Right cardiac atrium (tissue), 5 donors: ENCODE measurements at places on chromosomes 2 and 18. TPM values are rescaled to one million over a fixed set of nuclear protein-coding genes. Genes with fewer than 3 reads are reported as not detected.

DNA sequence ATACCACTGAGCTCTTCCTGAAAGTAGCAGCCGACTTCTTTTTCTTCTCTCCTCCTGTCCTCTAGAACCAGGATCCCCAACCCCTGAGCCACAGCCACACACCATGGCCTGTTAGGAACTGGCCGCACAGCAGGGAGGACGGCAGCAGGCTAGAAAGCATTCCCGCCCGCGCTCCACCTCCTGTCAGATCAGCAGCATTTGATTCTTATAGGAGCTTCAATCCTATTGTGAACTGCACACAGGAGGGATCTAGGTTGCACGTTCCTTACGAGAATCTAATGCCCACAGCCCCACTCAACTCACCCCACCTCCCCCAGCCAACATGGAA is 179.1 kb upstream of the SH3BP4 start:
- DNase-seq, result no peak

DNA sequence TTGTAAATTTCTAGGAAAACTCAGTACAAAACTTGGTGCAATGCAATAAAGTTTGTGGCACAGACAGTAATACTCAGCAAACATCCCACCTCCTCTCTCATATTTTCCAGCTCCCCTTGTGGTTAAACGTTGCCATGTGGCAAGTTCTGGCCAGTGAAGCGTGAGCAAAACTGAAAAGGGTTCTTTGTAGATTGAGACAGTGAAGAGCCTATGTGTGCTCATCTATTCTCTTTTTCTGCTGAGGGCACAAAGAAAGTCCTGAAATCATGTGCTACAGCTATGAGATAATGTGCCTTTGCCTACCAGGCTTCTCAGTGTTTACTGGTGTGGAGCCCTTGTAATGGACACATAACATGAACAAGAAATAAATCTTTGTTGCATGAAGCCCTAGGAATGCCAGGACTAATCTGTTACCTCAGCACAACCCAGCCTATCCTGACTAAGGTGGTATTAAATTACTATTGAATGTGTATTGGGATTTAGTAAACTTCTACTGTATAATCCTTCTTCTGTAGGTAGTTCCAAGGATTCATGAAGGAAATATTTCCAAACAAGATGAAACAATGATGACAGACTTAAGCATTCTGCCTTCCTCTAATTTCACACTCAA is 13.0 kb upstream of the TYMS start:
- no peak for DNase-seq

- DNase-seq, result no peak
These were observed 188.6 kb upstream of the CDH19 start for GRCh38 chr18:66792466-66792865.

DNA sequence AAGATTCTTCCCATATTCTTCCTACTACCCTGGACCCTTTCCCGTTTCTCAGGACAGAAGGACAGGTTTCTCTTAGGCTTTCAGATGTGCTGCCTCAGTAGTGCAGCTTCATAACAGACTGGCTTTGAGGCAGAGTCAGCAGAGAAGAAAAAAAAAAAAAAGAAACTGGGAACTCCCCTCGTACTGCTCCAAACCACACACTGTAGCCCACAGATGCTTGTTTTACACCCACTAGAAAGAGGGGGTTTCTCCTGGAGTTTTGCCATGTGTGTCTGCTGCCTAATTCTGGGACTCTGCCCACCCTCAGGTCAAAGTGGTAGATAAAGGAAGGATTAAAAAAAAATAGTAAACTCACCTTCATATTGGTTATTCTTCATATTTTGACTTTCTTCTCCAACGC is 95.9 kb downstream of the NCOA1 start:
- no peak for DNase-seq

DNA sequence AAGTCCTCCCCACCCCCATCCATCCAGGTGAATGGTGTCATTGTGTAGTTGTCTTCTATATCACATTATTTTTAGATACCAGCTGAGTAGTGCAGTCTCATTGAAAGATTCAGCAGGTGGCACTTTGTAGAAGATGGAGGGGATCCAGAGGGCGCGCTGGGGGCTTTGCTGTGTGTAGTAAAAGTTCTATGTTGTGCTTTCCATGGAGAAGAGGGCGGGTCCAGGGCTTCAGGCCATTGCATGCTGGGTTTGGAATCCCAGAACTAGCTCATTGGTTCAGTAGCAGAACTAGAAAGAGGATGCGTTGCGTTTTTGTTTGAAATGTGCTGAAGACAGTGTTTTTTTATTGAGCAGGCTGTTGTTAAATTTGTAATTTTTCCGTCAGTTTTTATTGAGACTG is 120.0 kb downstream of the MAP4K4 start:
- no peak for DNase-seq

GRCh38 chr2:128332091-128332634 is 13.5 kb upstream of the HS6ST1 start:
- no peak for DNase-seq

DNA sequence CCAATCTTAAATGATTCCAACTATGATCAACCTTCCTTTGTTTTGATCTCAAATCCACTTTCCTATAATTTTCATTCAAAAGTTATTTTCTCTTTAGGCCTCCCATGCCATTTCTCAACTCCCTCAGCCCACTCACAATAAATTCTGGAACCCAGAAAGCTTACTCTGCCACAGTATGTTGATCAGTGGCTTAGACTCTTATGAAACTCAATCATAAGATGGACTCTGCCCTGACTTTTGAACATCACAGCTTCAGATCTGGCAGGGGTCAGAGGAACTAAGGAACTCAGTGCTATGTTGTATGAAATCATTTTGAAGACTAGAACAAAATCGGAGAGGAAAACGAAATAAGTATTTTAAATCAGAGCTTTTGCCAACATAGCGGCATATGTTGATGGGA is 59.8 kb upstream of the LGALSL start:
- DNase-seq, result no peak

DNA sequence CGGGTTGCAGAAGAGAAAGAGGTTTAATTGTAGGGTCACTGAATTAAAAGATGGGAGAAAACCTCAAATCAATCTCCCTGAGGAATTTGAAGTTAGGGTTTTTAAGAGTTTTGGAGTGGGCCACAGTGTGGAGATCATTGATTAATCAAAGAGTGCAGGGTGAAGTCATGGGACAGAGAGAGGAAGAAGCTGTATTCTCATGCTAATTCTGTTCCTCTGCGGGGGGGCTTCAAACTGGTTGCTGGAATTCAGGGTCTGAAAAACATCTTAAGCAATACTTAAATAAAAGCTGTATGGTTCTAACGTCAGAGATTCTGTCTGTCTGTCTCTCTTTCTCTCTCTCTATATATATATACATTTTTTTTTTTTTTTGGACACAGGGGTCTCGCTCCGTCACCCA is 169.8 kb upstream of the SPATS2L start:
- no peak for DNase-seq

GRCh38 chr2:205001300-205001966 is 456.2 kb downstream of the PARD3B start:
- no peak for DNase-seq

DNA sequence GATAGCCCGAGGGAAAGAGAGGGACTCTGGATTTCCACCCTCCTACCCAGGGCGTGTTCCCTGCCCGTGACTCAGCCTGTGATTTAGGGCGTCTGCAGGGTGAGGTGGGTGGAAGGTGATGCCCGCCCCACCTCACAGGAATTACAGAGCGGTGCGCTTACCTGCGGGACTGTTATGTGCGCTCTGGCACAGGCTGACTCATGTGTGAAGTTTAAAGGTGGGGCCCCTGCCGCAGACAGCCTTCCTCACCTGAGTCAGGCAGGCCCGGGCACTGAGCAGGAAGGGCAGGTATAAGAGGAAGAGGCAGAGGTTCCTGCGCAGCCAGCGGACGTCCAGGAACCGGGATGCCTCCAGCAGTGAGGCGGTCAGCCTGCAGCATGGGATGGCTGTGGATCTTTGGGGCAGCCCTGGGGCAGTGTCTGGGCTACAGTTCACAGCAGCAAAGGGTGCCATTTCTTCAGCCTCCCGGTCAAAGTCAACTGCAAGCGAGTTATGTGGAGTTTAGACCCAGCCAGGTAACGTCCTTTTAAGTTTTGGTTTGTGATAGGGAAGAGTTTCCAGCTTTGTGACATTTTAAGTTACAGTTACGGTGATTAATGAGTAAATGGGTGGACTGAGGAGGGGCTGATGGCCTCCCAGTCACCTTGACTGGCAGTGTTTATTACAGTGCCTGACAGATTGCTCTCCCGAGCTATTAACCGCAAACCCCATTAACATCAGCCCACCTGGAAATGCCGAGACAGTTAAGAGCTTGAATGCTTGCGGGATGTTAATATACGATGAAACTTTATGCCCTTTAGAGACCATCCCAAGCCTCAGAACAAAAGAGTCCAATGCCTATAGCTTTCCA is 141.6 kb upstream of the TTC39C start:
- no peak for DNase-seq

DNA sequence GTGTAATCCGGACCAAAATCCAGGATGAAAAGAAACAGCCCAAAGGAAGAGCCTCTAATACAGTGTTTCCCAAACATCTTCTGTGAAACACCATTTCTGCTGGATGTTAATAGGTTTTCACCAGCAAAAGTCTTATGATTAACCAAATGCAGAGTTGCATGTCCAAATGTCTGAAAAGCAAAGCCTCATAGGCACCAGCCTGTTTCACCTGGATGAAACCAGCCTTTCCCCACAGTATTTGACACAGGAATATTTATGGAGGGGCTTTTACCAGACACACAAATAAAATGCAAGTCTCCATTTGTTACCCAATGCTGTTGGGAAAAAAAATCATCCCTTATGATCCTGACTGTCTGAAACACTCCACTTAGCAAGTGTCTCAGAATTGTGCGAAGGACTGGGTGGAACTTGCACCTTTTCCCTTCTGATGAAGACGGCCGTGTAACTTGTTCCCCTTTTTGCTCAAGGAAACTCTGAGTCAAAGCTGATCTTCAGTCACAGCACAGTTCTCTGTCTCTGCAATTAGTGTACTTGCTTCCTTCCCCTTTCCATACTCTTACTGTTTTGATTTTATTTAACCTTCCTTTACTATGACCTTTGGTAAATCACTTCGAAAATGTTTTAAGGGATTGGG is 70.3 kb upstream of the IL1R2 start:
- DNase-seq, result no peak

- no peak for DNase-seq
These were observed 36.1 kb upstream of the MYO3B start for GRCh38 chr2:170141865-170142264.

DNA sequence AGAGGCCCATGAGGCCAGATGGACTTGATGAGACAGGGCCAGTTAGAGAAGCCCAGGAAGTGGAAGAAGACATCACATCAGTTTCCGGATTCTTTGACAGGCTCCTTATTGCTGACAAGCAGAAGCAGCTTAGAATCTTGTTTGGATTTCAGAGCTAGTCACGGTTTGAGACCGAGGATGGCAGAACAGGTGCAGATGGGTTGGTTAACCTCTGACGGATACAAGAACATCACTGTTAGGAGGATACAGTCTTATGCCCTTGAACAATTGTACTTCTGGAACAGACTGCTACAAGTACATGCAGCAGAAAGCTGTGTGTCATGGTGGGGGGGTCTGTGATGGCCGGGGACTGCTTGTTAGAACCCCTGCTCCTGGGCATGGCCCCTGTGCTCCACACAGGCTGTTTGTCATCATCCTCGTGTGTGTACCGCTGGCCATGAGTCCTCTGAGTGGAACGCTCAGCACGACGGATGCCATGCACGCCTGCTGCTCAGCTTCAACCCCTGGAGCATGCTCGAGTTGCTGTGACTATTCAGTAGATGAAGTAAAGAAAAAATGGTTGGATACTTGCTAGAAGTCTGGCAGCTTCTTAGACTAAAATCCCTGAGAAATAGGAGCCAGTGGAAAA is 217.7 kb downstream of the SH3RF3 start:
- DNase-seq, result no peak

GRCh38 chr2:19607400-19607799 is 249.0 kb upstream of the OSR1 start:
- DNase-seq, result no peak

GRCh38 chr2:175737722-175738361 is 264.2 kb downstream of the LNPK start:
- DNase-seq, result no peak

GRCh38 chr2:239294571-239295054 is 106.2 kb downstream of the HDAC4 start:
- DNase-seq, result peak; percentile 64

DNA sequence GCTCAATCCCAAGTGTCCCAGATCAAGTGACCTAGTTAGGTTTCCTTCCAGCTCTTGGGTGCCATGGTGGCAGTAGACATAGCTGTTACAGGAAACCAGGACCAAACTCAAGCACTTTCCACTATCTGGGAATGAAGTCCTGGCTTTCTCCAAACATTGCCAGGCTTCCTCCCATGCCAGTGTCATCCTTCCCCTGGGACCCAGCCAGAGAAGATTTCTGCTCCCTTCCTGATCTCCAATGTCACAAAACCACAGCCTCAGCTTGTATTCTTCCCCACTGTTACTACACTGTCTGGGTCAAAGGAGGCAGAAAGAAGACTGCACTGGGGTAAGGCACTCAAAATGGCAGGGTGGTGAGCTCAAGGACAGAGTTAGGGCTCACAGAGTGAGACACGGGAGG is 347.1 kb downstream of the TNS1 start:
- DNase-seq, result no peak

- DNase-seq, result no peak
These were observed 115.1 kb downstream of the CYP26B1 start for GRCh38 chr2:72032481-72033041.

GRCh38 chr2:44708661-44709000 is 232.9 kb upstream of the SIX3 start:
- DNase-seq, result no peak

DNA sequence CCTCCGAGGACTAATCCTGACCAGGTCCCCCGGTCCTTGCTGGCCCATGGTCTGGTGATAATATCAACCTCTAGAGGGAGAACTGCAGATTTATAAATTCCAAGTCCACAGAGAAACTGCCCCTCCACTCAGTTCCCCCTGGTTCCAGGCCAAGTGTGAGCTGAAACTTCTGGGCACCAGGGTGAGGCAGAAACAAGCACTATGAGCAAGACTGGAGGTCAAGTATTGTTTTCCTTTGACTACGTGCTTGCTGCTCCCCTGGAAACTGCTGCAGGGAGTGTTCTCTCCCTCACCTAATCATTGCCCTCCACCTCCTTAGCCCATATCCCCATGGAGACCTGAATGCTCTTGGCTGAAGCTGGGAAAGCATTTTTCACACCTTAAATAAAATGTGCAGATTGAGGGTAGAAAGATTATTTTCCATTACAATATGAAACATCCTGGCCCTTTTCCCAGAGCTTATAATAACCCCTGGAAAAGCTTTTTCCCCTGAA is 135.2 kb downstream of the RDH14 start:
- no peak for DNase-seq

GRCh38 chr2:1869987-1870386 is 125.7 kb upstream of the PXDN start:
- no peak for DNase-seq

DNA sequence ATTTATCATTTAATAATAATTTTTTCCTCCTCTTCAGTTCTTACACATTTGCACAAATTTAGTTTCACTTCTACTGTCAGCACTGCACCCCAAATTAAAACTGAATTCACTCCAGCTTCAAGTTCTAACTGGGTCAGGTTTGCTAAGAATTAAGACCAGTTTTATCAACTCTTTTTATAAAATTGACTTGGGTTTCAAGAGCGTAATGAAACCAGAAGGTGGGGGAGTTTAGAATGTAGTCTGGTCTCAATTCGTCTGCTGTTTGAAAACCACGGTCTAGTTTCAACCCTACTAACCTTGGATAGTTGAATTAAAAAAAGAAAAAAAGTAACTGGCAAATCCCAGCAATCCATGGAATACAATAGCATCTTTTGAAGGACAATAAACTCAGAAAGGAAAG is 14.3 kb upstream of the CTLA4 start:
- DNase-seq, result no peak

ABI2 gene
- total RNA-seq, result 66.7 TPM

HAAO gene
- total RNA-seq, result 3.5 TPM

TPO gene
- 1.3 TPM for total RNA-seq

RAD51AP2 gene
- 0.26 TPM for total RNA-seq

NT5C1B gene
- not detected for total RNA-seq

KCNE4 gene
- 5.0 TPM for total RNA-seq

ANO7 gene
- total RNA-seq, result 0.89 TPM
